ENCODE measurements at places on chromosomes 6 and 20.

- no peak for DNase-seq
Measured at GRCh38 chr20:24353135-24353690, 116.2 kb upstream of the SYNDIG1 start.

GRCh38 chr20:63836458-63837344, 5.6 kb upstream of the ZBTB46 start:
- DNase-seq = peak; percentile 56

DNA sequence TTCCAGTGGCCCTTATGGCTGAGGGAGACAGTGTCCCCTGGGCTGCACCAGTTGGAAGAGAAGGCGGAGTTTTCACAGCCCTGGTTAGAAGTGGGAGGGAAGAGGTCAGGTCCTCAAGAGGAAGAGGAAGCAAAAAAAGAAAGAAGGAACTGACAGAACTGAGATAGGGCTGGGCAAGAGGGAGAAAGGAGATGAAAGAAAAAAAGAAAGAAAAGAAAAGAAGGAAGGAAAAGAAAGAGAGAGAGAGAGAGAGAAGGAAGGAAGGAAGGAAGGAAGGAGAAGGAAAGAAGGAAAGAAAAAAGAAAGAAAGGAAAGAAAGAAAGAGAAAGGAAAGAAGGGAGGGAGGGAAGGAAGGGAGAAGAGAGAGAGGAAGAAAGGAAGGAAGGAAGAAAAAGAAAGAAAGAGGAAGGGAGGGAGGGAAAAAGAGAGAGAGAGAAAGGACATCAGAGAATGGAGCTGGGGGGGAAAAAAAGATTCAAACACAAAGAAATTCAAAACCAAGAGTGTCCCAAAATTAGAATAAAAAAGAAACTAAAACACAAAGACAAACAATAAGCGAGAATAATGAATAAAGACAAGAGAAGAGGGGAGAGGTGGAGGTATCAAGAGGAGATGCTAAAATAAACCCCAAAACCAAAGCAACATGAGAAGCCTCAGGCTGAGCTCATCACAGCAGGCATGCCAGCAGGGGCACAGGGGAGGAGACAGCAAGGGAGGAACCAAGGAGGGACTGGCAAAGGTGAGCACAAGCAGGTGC, 5.3 kb upstream of the FUCA2 start:
- no peak for DNase-seq

GRCh38 chr6:95186710-95187109, 390.6 kb upstream of the MANEA start:
- no peak for DNase-seq

DNA sequence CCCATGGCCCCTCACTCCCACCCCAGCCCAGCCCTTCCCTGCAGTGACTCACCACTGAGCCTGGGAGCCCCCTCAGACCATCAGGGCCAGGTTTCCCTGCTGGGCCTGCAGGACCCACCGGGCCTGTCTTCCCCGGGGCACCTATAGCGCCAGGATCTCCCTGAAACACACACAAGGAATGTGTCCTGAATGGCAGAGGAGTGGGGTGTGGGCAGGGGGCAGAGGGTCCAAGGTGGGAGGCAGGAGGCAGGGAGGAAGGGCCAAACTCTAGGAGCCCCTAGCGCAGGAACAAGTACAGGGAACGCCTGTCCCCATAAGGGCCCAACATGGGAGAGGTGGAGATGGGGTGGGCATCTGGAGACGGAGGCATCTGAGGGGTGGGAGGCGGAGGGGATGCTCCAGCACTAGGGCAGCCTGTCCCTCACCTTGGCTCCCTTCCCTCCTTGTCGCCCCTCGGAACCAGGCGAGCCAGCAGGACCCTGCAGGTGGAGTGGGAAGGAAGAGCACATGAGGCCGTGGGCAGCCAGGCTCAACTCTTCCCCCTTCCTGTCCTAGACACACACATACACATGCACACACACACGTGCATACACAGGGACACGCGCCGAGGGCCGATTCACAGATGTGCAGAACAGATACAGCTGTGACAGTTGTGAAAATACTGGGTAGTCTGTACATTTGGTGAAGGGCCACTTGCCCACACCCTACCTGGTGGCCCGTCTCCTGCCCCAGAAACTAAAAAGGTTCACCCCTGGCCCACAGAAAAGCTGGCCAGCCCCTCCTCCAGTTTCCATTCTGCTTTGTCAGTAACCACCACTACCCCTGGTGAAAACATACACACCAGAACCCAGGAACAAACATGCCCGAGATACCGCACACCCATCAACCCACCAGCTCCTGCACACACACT, 24.6 kb downstream of the COL11A2 start:
- peak; percentile 37 for DNase-seq

DNA sequence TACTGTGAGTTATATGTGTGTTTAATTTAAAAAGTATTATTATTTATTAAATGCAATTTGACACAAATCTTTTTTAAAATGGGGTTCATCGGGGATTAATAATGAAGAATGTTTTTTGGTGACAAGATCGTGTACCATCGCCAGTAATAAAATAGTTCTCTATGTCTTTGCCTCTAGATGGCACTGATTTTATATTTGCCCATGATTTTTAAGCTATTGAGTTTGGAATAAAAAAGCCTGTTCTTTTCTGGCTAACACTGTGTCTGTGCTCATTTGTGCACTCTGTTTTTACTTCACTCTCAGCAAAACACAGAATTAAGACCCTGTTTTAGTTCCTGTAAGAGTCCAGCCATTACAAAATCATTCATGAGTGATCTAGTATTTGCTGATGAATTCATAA, 127.0 kb downstream of the FARS2 start:
- no peak for DNase-seq

DNA sequence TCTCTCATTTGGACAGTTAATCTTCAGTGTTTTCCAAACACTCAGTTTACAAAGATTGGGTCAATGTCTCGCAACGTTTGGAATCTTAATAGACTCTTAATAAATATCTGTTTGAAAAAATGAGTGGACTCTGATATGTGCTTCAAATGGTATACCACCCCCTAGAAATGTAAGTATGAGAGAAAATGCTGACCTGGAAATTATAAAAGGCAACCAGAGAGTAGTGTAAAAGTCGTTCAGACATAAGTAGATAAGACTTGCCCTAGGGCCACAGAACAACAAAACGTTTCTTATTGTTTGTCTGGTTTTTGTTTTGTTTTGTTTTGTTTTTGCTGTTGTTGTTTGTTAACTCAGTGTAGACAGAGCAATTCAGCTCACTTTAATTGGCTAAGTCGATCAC, 97.4 kb upstream of the SPTLC3 start:
- no peak for DNase-seq

DNA sequence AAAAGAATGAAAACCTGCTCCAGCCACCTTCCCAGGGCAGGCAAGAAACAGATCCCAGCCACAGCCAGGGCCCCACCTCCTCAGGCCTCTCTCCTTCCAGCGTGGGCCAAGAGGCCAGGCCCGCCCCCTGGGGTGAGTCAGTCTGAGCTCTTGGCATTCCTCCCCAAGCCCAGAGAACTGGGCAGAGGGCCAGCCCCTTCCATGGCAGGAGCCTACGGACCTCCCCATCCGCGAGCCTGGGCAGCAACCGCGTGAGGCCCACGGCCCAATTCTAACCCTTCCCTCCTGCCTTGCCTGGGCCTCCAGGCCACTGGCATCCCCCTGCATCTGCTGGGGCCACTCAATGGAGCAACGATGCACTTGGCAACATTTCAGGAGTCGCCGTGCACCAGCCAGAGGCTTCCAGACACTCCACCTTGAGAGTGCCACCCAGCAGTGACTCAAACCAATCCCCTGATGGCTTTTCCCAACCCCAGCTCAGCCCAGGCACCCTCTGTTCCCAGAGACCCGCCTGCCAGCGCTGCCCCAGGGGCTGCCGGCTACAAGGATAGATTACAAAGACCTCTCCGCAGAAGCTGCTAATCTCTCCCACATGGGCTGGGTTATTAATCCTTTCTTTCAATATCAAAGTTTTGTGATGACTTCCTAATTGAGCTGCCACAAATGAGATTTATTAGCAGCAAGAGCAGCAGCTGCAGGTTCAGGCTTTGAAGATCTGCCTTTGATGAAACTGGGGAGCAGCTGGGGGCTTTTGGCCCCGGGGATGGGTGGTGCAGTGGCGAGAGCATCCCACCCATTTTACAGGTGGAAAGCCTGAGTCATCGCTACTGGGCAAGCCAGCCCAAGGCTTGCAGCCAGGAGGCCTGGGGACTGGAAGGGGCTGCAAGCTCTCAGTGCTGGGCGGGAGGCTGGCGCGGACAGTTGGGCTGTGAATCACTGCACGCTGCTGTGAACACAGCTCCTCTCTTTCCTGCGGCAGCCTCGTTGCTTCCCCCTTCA, 85.7 kb downstream of the NFATC2 start:
- peak; percentile 98 for DNase-seq

GRCh38 chr20:41140226-41141133, 3.1 kb downstream of the PLCG1 start:
- peak; percentile 29 for DNase-seq

DNA sequence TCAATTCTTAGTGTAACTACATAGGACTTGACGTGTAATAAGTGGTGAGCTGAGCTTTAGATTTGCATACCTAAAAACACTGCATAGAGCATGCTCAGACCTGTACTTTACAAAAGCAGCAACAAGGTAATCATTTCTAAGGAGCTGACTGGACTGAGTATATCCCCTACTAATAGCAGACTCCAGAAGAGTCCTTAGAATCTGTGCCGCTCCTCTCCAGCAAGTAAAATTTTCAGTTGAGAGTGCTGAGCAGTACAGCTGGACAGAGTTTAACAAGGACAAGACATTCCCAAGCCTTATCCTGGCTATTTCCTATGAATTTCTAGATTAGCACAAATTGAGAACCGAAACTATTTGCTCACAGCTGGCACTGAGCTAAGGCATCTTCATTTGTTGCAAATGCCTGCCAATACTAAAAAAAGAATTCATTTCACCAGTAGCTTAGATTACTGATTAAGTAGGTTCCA, 26.1 kb upstream of the KLHL31 start:
- no peak for DNase-seq

DNA sequence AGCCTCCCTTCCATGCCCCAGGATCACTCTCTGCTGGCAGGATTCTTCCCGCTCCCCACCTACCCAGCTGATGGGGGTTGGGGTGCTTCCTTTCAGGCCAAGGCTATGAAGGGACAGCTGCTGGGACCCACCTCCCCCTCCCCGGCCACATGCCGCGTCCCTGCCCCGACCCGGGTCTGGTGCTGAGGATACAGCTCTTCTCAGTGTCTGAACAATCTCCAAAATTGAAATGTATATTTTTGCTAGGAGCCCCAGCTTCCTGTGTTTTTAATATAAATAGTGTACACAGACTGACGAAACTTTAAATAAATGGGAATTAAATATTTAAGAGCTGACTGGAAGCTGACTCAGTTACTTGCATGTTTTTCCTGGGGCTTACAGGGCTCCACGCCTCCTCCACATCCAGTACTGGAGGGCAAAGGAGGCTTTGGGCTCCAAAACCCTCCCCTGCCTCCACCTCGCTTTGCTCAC, 24.3 kb upstream of the FANCE start:
- no peak for DNase-seq

DNA sequence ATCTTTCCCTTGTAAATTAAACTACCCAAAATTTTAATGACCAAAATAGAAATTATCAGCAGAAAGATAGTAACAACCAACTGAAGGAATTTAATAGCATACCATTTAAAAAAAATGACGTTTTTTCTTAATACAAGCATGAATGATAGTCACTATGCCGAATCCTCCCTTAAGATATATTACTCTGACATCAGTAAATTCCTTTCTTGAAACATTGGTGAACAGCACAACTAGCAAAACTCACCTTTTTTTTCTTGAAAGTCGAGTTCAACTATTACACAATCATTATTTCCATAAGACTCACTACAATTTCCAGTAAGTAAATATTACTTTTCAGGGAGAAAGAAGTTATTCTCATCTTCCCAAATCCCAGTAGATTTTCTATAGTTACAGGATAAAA, 433.2 kb downstream of the GRIK2 start:
- DNase-seq = no peak

DNA sequence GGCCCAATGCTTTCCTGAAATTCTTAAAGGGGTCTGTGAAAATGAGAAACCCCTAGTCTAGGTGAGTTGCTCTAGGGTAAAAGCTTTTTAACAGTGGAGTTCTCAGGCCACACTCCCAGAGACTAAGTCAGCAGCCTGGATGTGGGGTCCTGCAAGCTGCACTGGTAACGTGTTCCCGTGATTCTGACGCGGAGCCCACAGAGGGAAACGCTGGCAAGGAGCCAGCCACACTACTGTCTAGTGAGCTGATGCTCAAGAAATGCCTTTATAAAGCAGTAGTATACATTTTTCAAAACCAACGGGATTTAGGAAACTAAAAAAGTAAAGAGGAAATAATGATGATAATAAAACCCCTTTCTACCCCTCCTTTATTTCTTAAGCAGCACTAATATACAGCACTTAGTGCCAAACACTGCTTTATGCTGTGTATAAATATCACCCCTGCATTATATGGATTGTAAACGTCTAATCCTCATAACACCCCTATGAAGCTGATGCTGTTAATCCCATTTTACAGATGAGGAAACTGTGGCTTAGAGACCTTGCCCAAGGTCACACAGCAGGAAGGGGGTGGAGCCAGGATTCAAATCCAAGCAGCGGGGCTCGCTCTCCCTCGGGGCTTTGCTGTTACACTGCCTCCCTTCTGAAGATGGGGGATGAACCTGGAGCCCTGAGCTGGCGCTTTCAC, 25.0 kb downstream of the KCNK15 start:
- DNase-seq = no peak

DNA sequence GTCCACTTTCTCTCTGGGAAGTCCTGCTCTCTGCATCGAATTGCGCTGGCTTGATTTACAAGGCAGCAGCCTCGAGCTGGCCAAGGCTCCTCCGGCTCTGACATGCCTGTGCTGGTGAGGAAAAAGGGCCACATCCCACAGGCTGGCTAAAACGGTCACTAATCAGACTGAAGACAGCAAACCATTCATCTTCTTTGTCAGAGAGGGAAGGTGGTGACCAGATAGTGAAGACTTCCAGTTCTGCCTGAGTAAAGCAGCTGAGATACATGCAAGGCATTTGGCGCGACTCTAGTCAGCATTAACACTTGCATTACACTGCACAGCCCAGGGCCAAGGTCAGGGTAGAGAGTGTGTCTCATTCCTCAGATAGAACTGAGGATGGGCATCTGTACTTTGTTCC, 203.2 kb upstream of the MAP3K7 start:
- peak; percentile 80 for DNase-seq

DNA sequence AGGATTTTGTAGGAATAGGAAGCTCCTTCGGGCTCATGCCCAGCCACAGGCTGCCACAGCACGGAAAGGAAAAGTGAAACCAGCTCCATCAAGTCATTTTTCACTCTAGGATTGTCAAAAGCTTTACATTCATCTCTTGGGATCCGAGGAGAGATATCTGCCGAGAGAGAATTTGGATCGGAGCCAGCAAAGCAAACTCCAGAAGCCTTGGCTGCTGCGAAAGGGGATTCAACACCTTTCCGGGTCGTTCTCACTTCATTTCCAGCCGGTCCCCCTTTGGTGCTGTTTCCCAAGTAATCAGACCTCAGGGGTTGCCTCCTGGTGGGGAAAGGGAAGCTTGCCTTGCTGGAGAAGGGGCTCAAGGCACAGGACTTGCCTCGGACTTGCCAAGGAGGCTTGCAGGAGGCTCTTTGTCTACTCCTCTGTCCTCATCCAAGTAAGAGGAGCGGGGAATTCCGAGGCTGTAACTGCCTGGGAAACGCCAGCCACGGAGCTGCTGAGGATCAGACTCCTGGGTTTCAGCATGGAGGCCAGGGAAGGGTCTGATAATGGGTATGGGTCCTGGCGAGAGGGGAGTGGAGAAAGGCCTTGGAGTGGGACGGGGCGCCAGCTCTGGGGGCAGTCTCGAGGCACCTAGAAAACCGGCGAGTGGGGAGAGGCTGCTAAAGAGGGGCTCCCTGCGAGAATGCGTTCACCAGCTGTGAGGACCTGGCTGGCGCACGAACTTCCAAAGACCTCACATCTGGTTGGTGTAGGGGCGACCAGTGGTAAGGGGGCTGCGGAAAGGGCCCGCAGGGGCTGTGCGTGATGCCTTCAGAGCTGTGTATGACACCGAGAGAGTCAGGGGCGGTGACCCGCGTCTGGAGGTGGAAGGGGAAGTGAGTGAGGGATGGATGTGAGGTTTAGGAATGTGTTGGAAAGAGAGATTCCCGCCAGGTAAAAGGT, 702 bp downstream of the ETV7 start:
- no peak for DNase-seq

Data from islet precursor cell (in vitro differentiated cells).